ENCODE measurements at places on chromosomes 7 and 10. TPM values are rescaled to one million over a fixed set of nuclear protein-coding genes. Genes with fewer than 3 reads are reported as not detected.
A peak's percentile ranks its signal among the peaks of the same experiment; 100 is the strongest.

The UCMA gene
- not detected for polyA plus RNA-seq

- DNase-seq: no peak
Measured at GRCh38 chr7:40753455-40753854, 618.6 kb downstream of the SUGCT start.

DNA sequence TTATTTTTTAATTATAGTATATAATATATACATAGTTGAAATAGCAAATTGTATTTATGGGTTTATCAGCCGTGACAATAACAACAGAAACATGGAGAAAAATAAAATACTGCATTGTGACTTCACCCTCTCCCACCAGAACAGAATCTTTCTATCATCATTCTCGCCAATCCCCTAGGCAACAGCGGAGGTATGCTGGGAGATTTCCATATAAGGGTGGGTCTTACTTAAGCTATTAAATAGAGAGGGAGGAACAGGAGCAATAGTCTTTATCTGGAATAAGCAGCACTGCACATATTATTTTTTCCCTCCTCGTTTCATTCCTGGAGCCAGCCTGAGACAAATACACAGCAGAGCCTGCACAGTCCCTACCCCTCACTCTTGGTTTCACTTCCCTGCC, 1214.9 kb downstream of the XPNPEP1 start:
- DNase-seq: no peak

GRCh38 chr7:39461263-39461820, 104.9 kb upstream of the YAE1 start:
- DNase-seq: no peak

GRCh38 chr7:78864339-78864738, 589.1 kb downstream of the MAGI2 start:
- no peak for DNase-seq

The UBN2 gene
- 11.1 TPM for polyA plus RNA-seq

- DNase-seq: no peak
Measured at GRCh38 chr10:58201704-58202103, 66.0 kb downstream of the IPMK start.

DNA sequence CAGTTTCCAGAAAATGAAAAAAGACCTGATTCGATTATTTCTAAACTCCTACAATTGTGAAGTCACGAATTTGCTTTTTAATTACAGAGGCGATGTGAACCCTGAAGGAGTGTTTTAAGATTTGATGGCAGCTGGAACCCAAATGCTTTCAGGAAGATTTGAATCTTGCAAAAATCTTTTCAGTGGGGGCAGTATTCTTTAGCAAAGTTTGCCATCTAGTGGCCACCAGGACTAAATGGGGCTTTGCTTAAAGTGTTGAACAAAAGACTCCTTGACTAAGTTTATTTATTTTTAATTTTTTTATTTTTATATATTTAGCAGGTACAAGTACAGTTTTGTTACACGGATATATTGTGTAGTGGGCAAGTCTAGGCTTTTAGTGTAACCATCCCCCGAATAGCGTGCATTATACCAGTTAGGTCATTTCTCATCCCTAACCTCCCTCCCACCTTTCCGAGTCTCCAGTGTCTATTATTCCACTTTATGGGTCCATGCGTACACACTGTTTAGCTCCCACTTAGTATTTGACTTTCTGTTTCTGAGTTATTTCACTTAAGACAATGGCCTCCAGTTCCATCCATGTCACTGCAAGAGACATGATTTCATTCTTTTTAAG, 98.8 kb downstream of the CACNB2 start:
- DNase-seq: peak; percentile 34

DNA sequence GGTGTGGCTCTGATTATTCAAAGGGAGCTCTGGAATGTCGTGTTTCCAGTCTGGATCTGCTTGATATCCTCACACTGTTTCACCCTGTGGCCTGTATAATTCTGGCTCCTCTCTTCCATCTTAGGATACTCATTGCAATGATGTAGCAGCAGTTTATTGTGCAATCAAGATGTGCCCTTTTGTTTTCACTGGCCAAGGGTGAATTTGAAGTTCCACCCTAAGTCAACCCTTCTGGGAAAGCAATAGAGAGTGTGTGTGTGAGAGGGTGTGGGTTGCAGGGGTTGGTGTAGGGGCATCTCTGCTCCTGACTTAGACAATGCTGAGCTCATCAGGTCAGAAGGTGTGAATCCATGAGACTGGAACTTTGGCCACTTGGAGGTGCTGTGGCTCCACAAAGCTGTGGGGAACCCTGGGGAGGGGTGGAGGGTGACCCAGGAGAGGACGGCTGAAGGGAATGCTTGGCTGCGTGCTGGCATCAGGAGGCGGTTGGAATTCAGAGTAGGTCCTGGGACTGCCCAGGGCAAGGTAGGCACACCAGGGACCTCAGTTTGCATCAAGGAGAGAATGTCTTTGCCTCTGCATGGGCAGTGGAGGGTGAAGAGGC, 118.0 kb upstream of the PRSS58 start:
- DNase-seq: no peak

DNA sequence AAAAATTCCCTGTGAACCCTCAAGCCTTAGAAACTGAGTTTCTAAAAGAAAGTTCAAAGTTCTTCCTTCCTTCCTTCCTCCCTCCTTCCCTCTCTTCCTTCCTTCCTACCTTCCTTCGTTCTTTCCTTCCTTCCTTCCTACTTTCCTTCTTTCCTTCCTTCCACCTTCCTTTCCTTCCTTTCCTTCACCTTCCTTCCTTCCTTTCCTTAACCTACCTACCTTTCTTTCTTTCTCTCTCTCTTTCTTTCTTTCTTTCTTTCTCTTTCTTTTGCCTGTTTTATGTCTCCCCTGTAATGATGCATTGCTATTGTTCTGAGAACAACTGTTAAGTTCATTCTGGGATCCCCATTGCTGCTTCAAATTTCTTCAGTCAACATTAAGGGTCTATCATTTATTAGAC, 551.1 kb downstream of the TFEC start:
- no peak for DNase-seq

DNA sequence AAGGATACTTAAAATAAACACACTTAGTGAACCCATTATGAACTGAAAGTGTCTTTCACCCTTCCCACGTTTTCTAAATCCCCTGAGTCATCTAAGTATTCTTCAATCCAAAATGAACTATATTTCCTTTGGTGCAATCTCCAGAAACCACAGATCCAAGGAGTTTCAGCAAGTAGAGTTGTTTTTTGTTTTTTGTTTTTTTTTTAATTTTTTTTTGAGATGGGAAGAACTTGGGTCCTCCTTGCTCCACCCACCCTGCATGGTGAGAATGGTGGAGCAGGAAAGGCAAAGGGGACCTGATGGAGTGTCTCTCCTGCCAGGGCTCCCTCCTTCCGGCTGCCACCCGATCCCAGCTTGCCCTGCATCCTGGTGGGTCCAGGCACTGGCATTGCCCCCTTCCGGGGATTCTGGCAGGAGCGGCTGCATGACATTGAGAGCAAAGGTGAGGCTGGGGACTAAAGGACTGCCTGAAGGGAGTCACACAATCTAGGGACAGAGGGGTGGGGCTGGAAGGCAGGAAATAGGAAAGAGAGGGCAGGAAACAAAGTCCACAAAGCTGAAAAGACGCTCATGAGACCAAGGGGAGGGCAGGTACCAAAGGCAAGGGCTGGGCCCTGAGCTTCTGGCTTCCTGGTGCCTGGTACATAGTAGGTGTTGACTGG, 12.1 kb downstream of the ATG9B start:
- no peak for DNase-seq

DNA sequence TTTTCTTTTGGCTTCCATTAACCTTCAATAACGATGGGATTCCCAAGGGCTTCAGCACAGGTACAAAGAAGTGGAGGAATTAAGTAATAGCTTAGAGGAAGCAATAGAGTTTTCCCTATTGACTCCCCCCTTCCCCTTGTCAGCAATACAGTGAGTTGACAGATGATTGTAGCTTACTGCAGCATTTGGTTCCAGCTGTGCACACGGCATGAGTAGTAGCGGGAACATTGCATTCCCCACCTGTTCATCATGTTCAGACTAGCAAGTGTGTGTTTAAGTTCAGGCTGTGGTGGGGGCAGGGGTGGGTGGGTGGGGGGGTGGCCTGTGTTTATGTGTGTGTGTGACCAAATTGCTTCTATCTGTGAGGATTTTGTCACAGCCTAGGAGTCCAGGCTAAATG, 4.6 kb upstream of the ADRA2A start:
- DNase-seq: no peak

The ANK3 gene
- 179 TPM for polyA plus RNA-seq

DNA sequence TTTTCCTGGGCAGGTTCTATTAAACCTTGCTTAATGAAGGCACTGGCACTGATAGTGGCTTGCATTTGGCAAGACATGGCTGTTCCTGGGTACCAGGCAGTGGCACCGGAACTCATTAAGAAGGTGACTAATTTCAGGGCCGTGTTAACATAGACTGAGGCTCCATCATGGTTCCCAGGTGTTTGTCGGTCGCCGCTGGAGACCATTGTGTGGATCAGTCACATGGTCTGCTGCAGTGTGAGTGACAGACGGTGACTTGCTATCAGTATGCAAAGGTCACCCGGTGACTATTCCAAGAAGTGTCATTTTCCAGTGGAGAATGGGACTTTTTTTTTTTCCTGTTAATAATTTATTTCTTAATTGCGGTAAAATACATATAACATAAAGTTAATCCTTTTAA, 106.3 kb downstream of the INSYN2A start:
- DNase-seq: no peak

- no peak for DNase-seq
Measured at GRCh38 chr7:71424166-71425035, 292.5 kb downstream of the GALNT17 start.

GRCh38 chr10:98255146-98255877, 12.7 kb downstream of the LOXL4 start:
- DNase-seq: no peak

DNA sequence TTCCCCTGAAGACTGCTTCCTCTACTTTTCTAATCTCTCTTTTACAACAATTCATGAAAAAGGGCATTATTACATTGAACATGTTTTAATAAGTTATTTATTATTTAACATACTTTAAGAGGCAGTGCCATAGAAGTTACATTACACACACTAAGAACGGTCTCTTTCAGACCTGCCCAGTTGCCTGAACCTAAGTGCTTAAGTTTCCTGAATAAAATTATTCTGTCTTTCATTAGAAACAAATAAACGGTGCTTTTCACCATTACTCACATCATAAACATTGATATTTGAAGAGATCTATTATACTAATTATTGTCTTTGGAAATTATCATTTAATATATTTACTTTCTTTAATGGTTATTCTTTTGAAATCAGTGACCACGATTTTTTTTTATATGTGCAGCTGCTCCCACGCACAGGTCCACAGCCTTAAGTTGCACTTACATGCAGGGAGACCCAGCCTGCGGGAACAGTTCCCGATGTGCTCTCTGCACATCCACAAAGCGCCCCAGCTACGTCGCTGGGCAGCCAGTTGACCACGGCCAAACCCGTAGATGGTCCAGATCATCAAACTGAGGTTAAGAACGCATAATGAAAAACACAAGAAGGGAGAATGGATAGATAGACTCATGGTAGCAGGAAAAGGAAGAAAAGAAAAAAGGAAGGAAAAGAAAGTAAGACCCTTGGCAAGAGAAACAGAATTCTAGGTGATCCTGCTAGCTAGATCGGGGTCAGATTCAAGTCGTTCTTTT, 437.0 kb upstream of the MGMT start:
- DNase-seq: no peak

DNA sequence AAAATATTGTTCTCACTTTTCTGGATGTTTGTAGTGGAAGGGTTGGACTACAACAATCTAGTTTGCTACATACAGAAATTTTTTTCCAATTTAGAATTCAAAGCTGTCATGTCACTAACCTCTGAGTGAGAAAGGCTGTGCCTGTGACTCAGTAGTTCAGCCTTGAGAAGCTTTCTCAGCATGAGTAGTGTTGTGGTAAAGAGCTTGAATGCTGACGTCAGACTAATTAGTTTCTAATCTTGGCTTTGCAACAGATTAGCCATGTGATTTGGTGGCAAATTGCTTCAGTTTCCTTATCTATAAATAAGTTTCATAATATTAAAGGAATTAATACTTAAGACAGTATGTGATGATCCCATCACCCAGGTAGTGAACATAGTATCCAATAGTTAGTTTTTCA, 83.8 kb downstream of the ABCA13 start:
- no peak for DNase-seq

The SPDYE2 gene
- 14.8 TPM for polyA plus RNA-seq

The PRSS37 gene
- 0.28 TPM for polyA plus RNA-seq

- no peak for DNase-seq
Measured at GRCh38 chr7:25515633-25516275, 287.5 kb upstream of the NPVF start.

DNA sequence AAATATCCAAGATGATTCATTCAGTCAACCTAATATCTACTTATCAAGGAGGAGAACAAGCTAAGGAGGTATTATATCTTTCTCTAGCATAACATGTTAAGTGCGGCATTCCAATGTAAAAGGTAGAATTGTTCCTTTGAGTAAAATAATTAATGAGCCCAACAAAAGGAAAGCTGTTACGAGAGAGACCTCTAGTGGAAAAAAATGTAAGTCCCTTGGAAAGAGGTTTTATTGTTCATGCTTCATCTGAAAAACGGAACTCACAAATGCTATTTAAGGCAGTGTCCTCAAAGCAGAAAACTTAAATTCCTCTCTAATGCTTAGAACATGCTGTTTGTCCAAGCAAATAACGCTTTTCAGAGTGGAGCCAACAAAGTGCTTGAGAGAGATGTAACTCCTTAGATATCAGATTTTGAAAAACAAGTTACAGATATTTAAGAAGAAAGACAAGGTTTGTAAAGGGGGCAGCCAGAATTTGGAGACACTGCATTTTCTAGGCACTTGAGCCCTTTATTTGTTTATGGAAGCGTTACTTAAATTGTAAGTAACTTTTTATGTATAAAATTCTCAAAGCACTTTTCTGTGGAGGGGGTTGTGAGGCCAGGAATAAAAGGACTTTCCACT, 119.9 kb downstream of the TFEC start:
- peak; percentile 41 for DNase-seq

DNA sequence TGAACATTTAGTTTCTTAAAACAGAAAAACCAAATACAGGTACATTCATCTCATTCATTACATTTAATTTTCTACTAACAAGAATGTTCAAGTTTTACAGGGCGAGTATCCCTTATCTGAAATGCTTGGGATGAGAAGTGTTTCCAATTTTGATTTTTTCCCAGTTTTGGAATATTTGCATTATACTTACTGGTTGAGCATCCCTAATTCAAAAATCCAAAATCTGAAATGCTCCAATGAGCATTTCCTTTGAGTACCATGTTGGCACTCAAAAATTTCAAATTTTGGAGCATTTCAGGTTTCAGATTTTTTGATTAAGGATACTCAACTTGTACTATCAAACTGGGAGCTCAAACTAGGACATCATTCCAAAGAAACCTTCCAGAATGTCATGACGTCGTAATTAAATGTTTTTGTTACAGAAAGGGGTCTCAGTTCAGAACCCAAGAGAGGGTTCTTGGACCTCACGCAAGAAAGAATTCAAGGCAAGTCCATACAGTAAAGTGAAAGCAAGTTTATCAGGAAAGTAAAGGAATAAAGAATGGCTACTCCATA, 90.8 kb upstream of the PIK3CG start:
- no peak for DNase-seq

DNA sequence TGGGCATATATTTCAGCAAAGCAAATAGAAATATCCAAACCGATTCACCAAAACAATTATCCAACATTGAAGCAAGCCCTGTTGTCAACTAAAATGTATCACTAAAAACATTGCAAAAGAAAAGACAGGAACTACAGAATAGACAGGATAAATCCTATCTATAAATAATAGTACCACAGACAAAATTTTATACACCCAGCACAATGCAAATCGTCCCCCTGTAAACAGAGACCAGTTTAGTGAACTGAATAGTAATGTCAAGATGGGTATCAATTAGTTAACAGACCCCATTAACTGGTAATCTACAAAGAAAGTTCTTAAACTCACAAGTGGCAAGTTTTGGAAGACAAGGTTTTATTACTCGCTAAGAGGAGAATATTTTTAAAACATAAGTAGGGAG, 4.0 kb downstream of the ZC3HAV1 start:
- no peak for DNase-seq

The WDR11 gene
- 34.0 TPM for polyA plus RNA-seq

The STOX1 gene
- polyA plus RNA-seq: 2.3 TPM

The LRRD1 gene
- 0.75 TPM for polyA plus RNA-seq

Data from hindlimb muscle (tissue), 1 donor.